ENCODE measurements at places on chromosomes 3 and 15.

GRCh38 chr3:99562138-99562537 lies 76.3 kb upstream of the COL8A1 start:
- no peak for DNase-seq

- DNase-seq: no peak
These were observed 230.2 kb upstream of the CD96 start for GRCh38 chr3:111311709-111312235.

DNA sequence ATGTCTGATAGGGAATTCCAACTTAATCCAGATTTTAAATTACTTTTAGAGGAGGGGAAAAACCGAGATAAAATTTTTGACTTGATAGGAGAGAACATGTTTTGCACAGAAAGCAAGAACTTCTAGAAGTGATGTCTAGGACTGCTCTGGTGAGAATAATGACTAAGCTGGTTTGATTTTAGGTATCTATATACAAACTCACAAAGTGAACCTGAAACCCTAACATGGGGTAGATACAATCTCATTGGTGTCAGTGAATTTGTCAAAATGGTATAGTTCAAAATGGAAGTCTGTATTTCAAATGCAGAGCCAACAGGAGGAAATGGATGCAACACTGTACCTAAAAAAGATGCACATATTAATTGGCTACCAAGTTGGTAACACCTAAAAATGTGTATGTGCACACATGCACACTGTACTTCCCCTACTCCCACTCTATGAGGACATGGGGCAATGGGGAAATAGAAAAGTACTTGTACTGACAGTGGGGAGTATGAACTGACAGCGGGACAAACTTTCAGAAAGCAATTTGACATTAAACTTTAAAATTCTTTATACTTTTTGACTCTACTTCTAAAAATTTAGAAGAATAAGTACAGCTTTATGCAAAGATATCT lies 53.0 kb downstream of the NR1I2 start:
- DNase-seq: no peak

GRCh38 chr3:197381371-197381770 lies 83.0 kb upstream of the DLG1 start:
- DNase-seq: no peak

- DNase-seq: no peak
These were observed 3.8 kb downstream of the GREM1 start for GRCh38 chr15:32721596-32721995.

- DNase-seq: no peak
These were observed 65.8 kb downstream of the EXOG start for GRCh38 chr3:38561746-38562466.

DNA sequence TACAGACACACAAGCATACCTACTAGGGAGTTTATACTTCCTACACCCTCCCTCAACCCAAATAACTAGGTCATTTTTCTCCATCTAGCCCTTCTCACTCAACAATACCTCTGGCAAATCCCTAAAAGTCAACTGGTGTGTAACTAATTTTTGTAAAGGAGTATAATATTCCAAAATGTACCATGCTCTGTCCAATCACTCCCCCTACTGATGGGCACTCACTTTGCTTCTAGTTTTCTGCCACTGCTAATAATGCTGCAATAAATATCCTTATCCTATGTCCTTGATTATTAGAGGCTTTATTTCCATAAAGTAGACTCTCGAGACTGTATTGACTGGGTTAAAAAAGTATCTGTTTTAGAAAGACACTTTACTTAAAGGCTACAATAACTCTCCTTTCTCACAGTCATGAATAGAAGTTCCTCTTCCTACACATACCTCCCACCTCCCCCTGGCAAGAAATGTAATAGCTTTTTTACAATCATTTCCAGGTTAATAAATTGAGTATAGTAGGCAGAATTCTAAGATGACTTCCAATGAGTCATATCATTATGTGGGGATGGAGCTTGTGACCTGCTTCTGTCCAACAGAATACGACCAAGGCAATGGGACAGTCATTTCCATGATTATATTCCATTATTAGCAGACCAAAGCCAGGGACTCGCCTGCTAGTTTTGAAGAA lies 30.0 kb downstream of the SHQ1 start:
- peak; percentile 6 for DNase-seq

- DNase-seq: no peak
These were observed 40.9 kb upstream of the FAM3D start for GRCh38 chr3:58707390-58707930.

DNA sequence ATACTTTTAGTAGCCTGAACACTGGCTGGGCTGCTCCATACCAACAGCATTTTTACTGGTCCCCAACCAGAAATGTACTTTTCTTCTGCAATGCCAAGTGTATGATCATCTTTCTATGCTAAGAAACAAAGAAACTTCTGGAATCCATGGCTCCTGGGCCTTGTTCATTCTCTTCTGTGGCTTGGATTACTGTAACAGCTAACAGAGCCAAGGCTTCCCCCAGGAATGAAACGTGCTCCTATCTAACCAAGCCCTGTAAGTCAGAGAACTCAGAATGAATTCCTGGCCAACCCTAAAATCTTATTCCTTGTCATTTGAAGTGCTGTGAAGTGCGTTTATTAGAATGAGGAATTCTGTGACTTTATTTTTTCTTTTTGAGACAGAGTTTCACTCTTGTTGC lies 102.9 kb upstream of the RAD18 start:
- no peak for DNase-seq

GRCh38 chr15:69626095-69627066 lies 173.8 kb downstream of the RPLP1 start:
- peak; percentile 32 for DNase-seq
